ENCODE measurements at places on chromosomes 12 and 14. TPM values are rescaled to one million over a fixed set of nuclear protein-coding genes. Genes with fewer than 3 reads are reported as not detected.

Gene PIP4P1
- 28.6 TPM for total RNA-seq

GRCh38 chr12:49032679-49033447 is 14.3 kb upstream of the PRKAG1 start:
- DNase-seq: no peak

Gene CCDC88C
- 29.6 TPM for total RNA-seq

GRCh38 chr12:94228488-94228907 is 80.1 kb downstream of the PLXNC1 start:
- DNase-seq: no peak

DNA sequence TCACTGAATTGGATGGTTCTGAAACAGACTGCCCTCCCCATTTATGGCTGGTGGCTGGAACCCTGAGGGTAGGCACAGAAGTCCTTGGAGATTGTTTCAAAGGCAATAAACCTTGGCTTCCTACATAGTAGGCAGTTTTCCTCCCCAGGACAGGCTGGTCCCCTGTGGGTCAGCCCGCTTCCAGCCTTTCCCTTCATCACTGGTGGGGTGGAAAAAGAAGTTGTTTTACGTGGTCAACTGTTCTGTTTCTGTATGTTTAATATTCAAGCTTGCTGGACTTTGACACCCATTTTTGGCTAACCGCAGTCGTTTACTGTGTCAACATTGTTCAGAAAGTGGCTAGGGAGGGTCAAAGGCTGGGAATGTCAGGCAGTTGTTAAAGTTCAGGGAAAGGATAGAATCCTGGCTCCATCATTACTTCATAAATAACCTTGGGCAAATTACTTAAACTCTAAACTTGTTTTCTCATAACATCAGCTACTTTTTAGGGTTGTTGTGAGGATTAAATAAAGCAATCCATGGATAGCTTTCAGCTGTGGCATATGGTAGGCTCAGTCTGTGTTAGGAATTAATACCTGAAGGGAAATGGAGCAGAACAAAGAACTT is 2.4 kb downstream of the KLHDC2 start:
- DNase-seq: no peak

GRCh38 chr12:88334271-88334670 is 192.2 kb downstream of the TMTC3 start:
- no peak for DNase-seq

DNA sequence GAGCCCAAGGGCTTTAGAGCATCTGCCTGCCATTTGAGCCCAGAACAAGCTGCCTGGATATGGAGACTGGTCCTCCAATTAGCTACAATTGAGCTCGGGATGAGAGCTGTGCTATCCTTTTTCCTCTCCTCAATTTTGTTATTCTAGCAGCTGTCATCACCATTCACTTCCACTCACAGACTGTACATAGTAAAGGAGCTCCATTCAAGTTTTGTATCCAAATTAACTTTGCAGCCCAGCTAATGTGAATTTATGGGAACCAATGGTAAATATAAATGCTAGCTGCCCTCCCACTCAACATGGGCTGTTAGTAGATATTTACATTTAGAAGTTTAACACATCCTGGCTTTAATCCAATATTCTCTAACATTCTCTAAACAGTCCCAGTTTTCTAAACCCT is 44.6 kb downstream of the BMP4 start:
- no peak for DNase-seq

Gene LGR5
- total RNA-seq: not detected

Gene DDX54
- total RNA-seq: 90.0 TPM

DNA sequence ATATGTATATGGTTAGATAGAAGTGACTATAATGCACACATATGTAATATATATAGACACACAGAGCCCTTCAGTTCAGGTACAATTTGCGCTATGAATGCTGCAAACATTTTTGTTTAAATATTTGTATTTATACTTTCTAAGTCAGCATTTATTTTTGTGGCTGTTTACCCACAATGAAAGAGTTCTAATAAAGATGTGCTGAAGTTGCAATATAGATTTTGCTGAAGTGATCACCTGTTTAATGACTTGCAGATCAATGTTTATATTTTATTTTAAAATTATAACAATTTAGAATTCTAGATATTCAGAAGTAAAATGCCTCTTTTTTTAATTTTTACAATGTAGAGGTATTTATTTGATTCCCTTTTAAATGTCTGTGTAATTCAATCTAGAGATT is 3.5 kb downstream of the FOXG1 start:
- no peak for DNase-seq

Gene OR5AU1
- not detected for total RNA-seq

- DNase-seq: no peak
Measured at GRCh38 chr12:70784042-70784668, 136.4 kb downstream of the PTPRR start.

GRCh38 chr12:61272441-61272840 is 987.8 kb upstream of the USP15 start:
- DNase-seq: no peak

Gene OLR1
- total RNA-seq: not detected

GRCh38 chr14:88791629-88792472 is 902 bp downstream of the EML5 start:
- DNase-seq: no peak

Measured in endothelial cell of umbilical vein (primary cell).